ENCODE measurements at places on chromosomes 3 and 15. TPM values are rescaled to one million over a fixed set of nuclear protein-coding genes. Genes with fewer than 3 reads are reported as not detected.

PCOLCE2 gene
- total RNA-seq, result 33.9 TPM

DNA sequence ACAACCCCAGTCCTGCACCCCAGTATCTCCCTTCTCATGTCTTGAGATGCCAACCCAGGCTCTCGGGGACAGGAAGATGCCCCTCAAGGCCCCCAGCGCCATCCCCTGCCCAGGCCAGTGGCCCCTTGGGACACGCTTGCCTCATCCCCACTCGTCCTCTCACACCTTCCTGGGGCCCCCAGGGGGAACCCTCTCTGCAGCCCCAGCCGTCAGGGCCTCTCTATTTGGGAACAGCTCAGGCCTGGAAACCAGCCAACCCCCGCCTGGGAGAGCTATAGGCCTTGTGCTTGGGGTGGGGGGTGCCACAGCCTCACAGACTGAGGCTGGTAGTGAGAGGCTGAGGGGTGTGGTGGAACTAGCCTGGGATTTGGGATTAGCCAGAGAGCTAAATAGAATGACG, 7.8 kb downstream of the LINGO1 start:
- no peaks in the 10 kb centered on the region for H3K36me3 ChIP-seq
- no peak overlapping the region for H3K4me3 ChIP-seq
- no peak overlapping the region for H3K27ac ChIP-seq

CLDN18 gene
- not detected for total RNA-seq

- no peak overlapping the region for H3K4me3 ChIP-seq
- no peaks in the 10 kb centered on the region for H3K27me3 ChIP-seq
- no peaks in the 10 kb centered on the region for H3K4me1 ChIP-seq
- H3K36me3 ChIP-seq, result no peaks in the 10 kb centered on the region
- H3K27ac ChIP-seq, result no peak overlapping the region
- no peak for DNase-seq
Measured at GRCh38 chr3:169497567-169498257, 165.8 kb downstream of the MECOM start.

DNA sequence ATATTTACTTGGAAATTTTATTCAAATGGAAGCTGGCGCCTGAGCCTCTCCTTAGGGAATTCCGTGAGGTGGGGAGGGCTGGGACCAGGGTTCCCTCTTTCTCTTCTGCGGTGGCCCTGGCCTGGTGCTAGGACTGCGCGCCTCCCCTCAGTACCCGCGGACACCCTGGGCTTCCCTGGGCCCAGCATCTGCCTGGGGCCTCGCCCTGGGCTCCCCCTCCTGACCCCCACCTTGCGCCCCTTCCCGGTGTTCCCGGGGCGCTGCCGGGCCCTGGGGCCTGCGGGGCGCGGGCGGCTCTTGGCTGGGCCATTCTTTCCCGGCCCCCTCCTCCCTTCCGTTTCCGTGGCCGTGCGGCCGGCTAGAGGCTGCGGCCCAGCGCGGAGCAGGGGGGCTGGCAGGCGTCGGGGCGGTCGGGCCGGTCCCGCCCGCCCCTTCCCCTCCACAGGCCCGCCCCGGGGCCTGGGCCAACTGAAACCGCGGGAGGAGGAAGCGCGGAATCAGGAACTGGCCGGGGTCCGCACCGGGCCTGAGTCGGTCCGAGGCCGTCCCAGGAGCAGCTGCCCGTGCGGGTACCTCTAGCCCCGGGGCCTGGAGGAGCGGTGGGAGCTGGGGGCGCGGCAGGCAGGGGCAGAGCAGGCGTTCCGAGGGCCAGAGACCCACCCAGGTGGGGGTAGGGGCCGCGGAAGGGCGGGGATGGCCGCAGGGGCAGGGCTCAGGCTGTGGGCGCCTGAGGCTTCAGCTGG, at the start of gene FES:
Gene FES, plus strand, starts transcription at position 529 of the 743 bp plus-strand sequence. CDS start 542 bp downstream, outside the sequence.
- peak within 1 kb of the TSS; percentile 90 for H3K27ac ChIP-seq
- peaks cover 18% of the 10 kb centered on the region for H3K36me3 ChIP-seq
- peak; percentile 86 for DNase-seq
- H3K27me3 ChIP-seq, result no peaks in the 10 kb centered on the region

RTP4 gene
- 7.2 TPM for total RNA-seq

PLA2G4E gene
- not detected for total RNA-seq

GRCh38 chr3:64974401-64974800, 286.6 kb upstream of the ADAMTS9 start:
- no peak for DNase-seq
- no peaks in the 10 kb centered on the region for H3K27me3 ChIP-seq
- H3K36me3 ChIP-seq, result no peaks in the 10 kb centered on the region
- H3K4me1 ChIP-seq, result no peaks in the 10 kb centered on the region
- H3K4me3 ChIP-seq, result no peak overlapping the region

- H3K27me3 ChIP-seq, result no peaks in the 10 kb centered on the region
- no peak for DNase-seq
- H3K27ac ChIP-seq, result no peak overlapping the region
- no peaks in the 10 kb centered on the region for H3K4me1 ChIP-seq
- H3K36me3 ChIP-seq, result no peaks in the 10 kb centered on the region
Measured at GRCh38 chr3:11246663-11246970, 25.6 kb upstream of the ATG7 start.

TEX55 gene
- total RNA-seq, result not detected

DNA sequence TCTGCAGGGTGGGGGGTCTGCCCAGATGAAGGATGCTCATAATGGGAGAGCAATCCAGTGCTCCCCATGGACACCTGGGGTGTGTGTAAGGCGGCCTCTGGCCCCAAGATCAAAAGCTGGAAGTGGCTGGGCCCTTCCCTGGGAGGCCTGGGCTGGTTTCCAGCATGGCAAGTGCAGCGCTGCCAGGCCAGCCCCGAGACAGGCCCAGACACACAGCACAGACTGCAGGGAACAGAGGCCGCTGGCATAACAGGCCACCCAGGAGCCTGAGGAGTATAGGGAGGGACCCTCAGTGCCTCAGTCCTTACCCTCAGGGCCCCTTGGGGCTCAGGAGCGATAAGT, 10.0 kb downstream of the ITPKA start:
- H3K4me1 ChIP-seq, result peaks cover 19% of the 10 kb centered on the region
- DNase-seq, result no peak
- no peaks in the 10 kb centered on the region for H3K36me3 ChIP-seq
- H3K27ac ChIP-seq, result no peak overlapping the region

- no peaks in the 10 kb centered on the region for H3K36me3 ChIP-seq
- no peak overlapping the region for H3K27ac ChIP-seq
- H3K27me3 ChIP-seq, result no peaks in the 10 kb centered on the region
- H3K4me3 ChIP-seq, result no peak overlapping the region
- H3K4me1 ChIP-seq, result no peaks in the 10 kb centered on the region
Measured at GRCh38 chr15:81940467-81941451, 105.1 kb downstream of the MEX3B start.

DNA sequence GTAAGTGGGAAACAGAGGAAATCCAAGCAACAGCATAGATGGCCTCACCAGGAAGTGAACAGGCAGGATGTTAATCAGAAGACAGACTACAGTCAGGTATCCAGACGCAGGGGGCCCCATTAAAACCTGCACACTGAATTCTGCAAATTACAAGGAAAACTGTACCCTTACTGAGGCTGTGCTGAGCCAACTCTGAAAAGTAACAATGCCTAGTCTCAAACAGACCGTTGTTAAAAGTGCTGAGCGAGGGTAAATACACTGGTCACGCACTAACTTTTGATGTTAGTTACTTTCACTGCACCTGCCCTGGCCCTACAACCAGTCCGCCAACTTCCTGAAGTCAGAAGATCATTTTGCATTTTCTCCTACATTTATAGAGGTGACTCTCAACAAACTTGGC, 1.0 kb downstream of the TAMM41 start:
- peak overlapping the region; percentile 74 for H3K4me3 ChIP-seq
- DNase-seq, result no peak
- H3K27me3 ChIP-seq, result no peaks in the 10 kb centered on the region
- H3K27ac ChIP-seq, result peak overlapping the region; percentile 92
- H3K4me1 ChIP-seq, result peaks cover 15% of the 10 kb centered on the region
- peaks cover 8% of the 10 kb centered on the region for H3K36me3 ChIP-seq

- H3K27ac ChIP-seq, result no peak overlapping the region
- H3K4me1 ChIP-seq, result no peaks in the 10 kb centered on the region
- no peaks in the 10 kb centered on the region for H3K36me3 ChIP-seq
- DNase-seq, result no peak
- no peak overlapping the region for H3K4me3 ChIP-seq
- no peaks in the 10 kb centered on the region for H3K27me3 ChIP-seq
Measured at GRCh38 chr15:37199545-37199944, 99.2 kb upstream of the MEIS2 start.

- H3K36me3 ChIP-seq, result no peaks in the 10 kb centered on the region
- no peaks in the 10 kb centered on the region for H3K4me1 ChIP-seq
- no peak overlapping the region for H3K4me3 ChIP-seq
- H3K27ac ChIP-seq, result no peak overlapping the region
- no peak for DNase-seq
Measured at GRCh38 chr3:9581742-9582141, 28.1 kb upstream of the LHFPL4 start.

- H3K4me1 ChIP-seq, result no peaks in the 10 kb centered on the region
- no peak overlapping the region for H3K27ac ChIP-seq
- no peak for DNase-seq
- no peak overlapping the region for H3K4me3 ChIP-seq
- H3K27me3 ChIP-seq, result no peaks in the 10 kb centered on the region
- no peaks in the 10 kb centered on the region for H3K36me3 ChIP-seq
Measured at GRCh38 chr15:89035150-89035549, 53.1 kb upstream of the ABHD2 start.

GRCh38 chr3:66638717-66639116, 137.9 kb upstream of the LRIG1 start:
- no peak for DNase-seq
- no peaks in the 10 kb centered on the region for H3K36me3 ChIP-seq
- H3K4me3 ChIP-seq, result no peak overlapping the region
- H3K27me3 ChIP-seq, result no peaks in the 10 kb centered on the region

GRCh38 chr3:123633530-123633929, 48.7 kb upstream of the HACD2 start:
- peaks cover 96% of the 10 kb centered on the region for H3K4me1 ChIP-seq
- no peak overlapping the region for H3K4me3 ChIP-seq
- no peak for DNase-seq
- H3K36me3 ChIP-seq, result peaks cover 29% of the 10 kb centered on the region
- peak overlapping the region; percentile 87 for H3K27ac ChIP-seq

DNA sequence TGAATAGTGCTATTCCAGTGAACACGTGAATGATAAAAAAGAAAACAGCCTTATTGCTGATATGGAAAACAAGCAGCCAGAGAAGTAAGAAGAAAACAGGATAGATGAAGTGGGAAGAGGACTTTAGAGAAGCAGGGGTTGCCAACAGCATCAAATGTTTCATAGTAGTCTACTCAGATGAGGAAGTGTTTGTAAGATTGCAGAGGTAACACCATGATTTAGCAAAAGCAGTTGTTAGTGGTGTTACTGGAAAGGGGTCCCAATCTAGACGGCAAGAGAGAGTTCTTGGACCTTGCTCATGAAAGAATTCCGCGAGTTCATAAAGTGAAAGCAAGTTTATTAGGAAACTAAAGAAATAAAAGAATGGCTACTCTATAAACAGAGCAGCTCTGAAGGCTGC, 108.8 kb upstream of the MCTP2 start:
- no peak overlapping the region for H3K27ac ChIP-seq
- H3K27me3 ChIP-seq, result no peaks in the 10 kb centered on the region
- no peak for DNase-seq
- no peak overlapping the region for H3K4me3 ChIP-seq

ADCY5 gene
- 84.4 TPM for total RNA-seq

GRCh38 chr15:68349151-68349550, 71.6 kb downstream of the FEM1B start:
- H3K27me3 ChIP-seq, result no peaks in the 10 kb centered on the region
- peaks cover 13% of the 10 kb centered on the region for H3K4me1 ChIP-seq
- no peak for DNase-seq
- no peak overlapping the region for H3K27ac ChIP-seq
- no peak overlapping the region for H3K4me3 ChIP-seq

FILIP1L gene
- total RNA-seq, result 93.3 TPM

- no peak overlapping the region for H3K27ac ChIP-seq
- H3K27me3 ChIP-seq, result no peaks in the 10 kb centered on the region
- peaks cover 21% of the 10 kb centered on the region for H3K36me3 ChIP-seq
- H3K4me1 ChIP-seq, result no peaks in the 10 kb centered on the region
- H3K4me3 ChIP-seq, result no peak overlapping the region
- no peak for DNase-seq
Measured at GRCh38 chr3:58092521-58092920, 84.3 kb downstream of the FLNB start.

- no peaks in the 10 kb centered on the region for H3K27me3 ChIP-seq
- peak overlapping the region; percentile 78 for H3K4me3 ChIP-seq
- H3K27ac ChIP-seq, result peak overlapping the region; percentile 97
- H3K4me1 ChIP-seq, result peaks cover 15% of the 10 kb centered on the region
- H3K36me3 ChIP-seq, result no peaks in the 10 kb centered on the region
- no peak for DNase-seq
Measured at GRCh38 chr3:197749315-197749600, 425 bp upstream of the FYTTD1 start.

DNA sequence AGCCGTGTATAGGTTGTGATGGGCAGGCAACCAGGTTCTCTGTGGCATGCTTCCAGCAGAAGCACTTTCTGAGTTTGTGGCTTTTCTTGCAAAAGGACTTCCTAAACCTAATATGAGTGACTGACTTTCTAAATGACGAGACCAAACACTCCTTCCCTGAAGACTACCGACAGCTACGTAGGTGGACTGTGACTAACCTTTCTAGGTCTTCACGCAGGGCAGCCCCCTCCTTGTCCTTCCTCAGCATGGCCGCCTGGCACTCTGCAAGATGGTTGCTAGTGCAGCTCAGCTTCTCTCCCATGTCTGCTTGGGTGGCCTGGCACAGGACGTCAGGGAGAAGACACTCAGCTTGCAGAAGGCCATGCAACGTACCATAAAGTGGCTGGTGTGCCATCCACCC, 20.9 kb downstream of the CXCR6 start:
- DNase-seq, result no peak
- H3K27me3 ChIP-seq, result no peaks in the 10 kb centered on the region
- peaks cover 27% of the 10 kb centered on the region for H3K4me1 ChIP-seq
- H3K4me3 ChIP-seq, result no peak overlapping the region

GRCh38 chr3:27613846-27614500, 108.2 kb downstream of the EOMES start:
- H3K27ac ChIP-seq, result no peak overlapping the region
- no peaks in the 10 kb centered on the region for H3K36me3 ChIP-seq
- no peak for DNase-seq
- H3K4me1 ChIP-seq, result peaks cover 3% of the 10 kb centered on the region
- no peak overlapping the region for H3K4me3 ChIP-seq
- H3K27me3 ChIP-seq, result no peaks in the 10 kb centered on the region

PTX3 gene
- 3.9 TPM for total RNA-seq

- H3K27me3 ChIP-seq, result no peaks in the 10 kb centered on the region
- peak; percentile 59 for DNase-seq
- H3K4me3 ChIP-seq, result no peak overlapping the region
- H3K36me3 ChIP-seq, result no peaks in the 10 kb centered on the region
- H3K27ac ChIP-seq, result no peak overlapping the region
Measured at GRCh38 chr15:78768531-78769408, 42.5 kb downstream of the ADAMTS7 start.

DNA sequence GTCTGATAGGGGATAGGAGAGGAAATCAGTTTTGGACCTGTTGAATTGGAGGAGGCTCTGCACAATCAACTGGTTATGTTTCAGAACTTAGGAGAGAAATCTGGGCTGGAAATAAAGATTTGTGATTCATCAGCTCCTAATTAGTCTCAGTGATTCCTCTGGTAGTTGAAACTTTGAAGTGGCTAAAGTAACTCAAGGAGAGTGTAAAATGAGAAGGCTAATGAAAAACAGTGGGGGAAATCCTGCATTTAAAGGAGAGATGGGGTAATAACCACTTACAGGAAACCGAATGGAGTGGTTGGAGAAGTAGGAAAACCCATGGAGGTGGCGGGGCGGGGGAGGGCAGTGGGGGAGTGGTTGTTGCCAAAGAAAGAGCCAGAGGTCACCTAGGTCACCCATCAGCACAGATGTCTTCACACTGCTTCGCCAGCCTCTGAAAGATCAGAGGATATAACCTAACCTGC, 32.6 kb downstream of the MAP2K5 start:
- no peak for DNase-seq
- no peaks in the 10 kb centered on the region for H3K27me3 ChIP-seq
- H3K36me3 ChIP-seq, result no peaks in the 10 kb centered on the region
- no peak overlapping the region for H3K27ac ChIP-seq

IVD gene
- total RNA-seq, result 59.9 TPM

Data from sigmoid colon (tissue), 7 donors.